ENCODE measurements at places on chromosomes 16 and 17. TPM values are rescaled to one million over a fixed set of nuclear protein-coding genes. Genes with fewer than 3 reads are reported as not detected.
A peak's percentile ranks its signal among the peaks of the same experiment; 100 is the strongest.

CDR2L gene
- 20.1 TPM for total RNA-seq

CCL23 gene
- total RNA-seq = not detected

PROCA1 gene
- total RNA-seq = 2.0 TPM

TLCD3B gene
- not detected for total RNA-seq

YBX2 gene
- total RNA-seq = 1.2 TPM

EPX gene
- not detected for total RNA-seq

FOXO3B gene
- total RNA-seq = 1.1 TPM

ERN2 gene
- total RNA-seq = not detected

TMED6 gene
- 0.38 TPM for total RNA-seq

PIRT gene
- not detected for total RNA-seq

OR4D1 gene
- total RNA-seq = not detected

OR3A3 gene
- total RNA-seq = not detected

GRCh38 chr17:12665263-12666210 is at the start of gene MYOCD:
TSS of gene MYOCD (plus strand) at chr17:12665890. CDS start at chr17:12666189, 299 bp downstream.
- DNase-seq = peak; percentile 80

DNA sequence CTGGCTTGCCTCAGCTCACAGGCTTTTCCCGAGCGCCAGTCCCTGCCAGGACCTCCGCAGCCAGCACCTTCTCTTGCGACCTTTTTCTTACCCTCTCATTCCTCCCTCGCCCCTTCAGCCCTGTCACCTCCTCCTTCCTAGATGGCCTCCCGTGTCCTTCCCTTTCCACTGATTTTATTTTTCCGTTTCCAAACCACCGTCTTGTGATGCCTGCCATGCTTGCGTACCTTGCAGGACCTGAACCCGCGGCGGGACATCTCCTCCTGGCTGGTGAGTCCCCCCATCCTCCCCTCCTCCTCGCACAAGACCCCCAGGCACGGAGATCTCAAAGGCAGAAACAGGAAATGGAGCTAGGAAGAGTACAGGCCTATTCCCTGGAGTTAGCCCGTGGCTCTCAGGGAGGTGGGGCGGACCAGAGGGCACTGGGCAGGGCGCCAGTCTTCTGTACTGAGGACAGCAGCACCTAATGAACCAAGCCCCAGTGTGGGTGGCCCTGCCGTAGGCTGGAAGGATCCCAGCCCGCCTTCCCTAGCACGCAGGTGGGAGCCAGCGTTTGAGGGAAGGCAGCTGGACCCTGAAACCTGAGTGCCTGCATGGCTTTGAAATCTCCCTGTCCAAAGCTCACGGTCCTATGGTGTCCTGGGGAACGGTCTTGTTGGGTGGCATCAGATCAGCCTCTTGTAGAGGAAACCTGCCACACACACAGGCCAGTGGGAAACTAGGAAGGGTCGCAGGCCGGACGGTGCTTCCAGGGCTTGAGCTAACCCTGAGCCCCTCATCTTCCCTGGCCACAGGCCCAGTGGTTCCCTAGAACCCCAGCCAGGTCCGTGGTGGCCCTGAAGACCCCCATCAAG is 612 bp downstream of the CISD3 start:
- peak; percentile 90 for DNase-seq

DNA sequence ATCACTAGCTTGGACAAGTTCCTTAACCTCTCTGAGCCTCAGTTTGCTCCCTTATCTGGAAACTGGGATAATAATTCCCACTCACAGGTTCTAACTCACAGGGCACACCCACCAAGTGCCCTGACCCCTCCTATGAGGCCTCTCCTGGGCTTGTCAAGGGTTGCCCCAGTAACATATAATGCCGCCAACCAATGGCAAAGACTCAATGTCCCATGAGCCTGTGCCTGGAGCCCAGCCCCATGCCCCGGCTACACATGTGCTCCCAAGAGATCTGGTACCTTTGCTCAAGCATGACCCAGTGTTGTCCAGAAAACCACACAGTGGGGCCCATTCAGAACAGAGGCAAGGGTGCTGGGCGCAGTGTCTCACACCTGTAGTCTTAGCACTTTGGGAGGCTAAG is 8.5 kb upstream of the FBXL19 start:
- no peak for DNase-seq

DNA sequence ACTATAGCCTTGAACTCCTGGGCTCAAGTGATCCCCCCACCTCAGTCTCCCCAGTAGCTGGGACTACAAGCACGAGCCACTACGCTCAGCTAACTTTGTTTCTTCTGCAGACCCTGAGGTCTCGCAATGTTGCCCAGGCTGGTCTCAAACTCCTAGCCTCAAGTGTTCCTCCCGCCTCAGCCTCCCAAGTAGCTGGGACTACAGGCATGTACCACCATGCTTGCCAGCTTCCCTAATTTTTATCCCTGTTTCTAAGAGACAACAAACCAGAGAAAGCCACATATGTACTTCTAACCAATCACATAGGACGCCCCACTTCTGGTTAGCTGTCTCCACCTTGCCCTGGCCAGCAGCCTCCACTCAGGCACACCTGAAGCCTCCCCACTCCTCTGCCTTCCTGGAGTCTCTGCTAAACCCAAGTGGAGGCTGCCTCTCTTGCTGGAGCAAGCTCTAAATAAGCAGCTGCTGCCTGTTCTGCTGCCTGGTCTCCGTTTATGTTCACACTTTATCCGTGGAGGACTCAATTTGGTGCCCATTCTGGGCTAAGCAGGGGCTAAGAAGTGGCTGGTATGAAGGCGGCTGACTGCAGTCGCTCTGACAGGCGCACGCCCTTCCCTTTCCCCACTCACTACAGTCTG is 24.7 kb downstream of the NSMCE1 start:
- DNase-seq = no peak

- DNase-seq = no peak
Measured at GRCh38 chr17:30095507-30096244, 20.9 kb upstream of the NSRP1 start.

- no peak for DNase-seq
Measured at GRCh38 chr17:82041144-82041814, 3.8 kb upstream of the DCXR start.

GRCh38 chr17:57956291-57957119 is 1.3 kb upstream of the CUEDC1 start:
- DNase-seq = no peak

DNA sequence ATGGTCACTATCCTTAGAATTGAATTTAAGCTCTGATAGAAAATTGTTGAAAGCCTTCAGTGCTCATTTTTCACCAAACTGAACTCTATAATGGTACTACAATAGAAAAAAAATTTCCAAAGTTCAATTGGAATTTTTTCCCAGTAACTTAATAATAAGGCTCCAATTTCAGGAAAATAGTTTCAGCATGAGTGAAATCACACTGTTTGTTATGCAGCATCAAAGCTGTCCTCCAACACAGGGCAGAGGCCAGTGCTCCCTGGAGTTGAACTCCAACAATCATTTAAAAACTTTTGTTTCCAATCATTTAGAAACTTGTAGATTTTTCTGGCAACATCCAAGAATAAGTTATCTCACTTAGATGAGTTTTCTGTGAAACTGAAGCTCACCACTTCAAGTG is 103.1 kb upstream of the HSBP1 start:
- no peak for DNase-seq

DNA sequence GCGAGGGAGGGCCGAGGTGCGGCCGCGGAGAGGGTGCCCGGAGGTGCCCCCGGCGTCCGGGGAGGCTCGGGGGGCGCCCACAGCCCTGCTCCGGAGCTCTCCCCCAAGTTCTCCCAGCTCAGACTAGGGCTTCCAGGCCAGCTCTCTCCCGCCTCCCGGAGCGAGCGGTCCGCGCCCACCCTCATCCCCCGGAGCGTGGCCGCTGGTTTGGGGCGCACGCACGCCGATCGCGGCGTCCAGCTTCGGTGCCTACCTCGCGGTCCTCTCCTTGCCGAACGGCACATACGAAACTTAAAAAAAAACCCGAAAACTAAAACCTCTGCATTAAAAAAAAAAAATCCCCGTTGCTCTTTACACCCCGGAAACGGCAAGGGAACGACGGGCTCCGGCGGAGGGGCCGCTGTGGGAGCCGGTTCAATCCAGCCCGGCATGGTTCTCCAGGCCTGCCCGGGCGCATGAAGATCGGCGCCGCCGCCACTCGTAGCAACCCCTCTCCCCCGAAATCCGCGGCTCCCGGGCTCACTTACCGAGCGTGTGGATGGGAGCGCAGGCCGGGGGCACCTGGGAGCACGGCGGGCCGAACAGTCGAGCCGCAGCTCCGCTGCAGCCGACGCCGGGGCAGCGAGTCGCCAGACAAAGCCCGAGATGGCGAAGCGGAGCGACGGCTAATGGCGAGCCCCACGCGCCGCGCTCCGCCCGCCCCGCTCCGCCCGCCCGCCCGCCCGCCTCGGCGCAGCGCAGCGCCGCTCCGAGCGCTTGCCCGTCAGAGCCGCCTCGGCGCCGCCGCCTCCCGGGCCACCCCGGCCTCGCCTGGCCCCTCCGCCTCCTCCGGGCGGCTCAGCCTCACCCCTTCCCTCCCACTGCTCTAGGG is 973 bp upstream of the UBTF start:
- DNase-seq = no peak

DNA sequence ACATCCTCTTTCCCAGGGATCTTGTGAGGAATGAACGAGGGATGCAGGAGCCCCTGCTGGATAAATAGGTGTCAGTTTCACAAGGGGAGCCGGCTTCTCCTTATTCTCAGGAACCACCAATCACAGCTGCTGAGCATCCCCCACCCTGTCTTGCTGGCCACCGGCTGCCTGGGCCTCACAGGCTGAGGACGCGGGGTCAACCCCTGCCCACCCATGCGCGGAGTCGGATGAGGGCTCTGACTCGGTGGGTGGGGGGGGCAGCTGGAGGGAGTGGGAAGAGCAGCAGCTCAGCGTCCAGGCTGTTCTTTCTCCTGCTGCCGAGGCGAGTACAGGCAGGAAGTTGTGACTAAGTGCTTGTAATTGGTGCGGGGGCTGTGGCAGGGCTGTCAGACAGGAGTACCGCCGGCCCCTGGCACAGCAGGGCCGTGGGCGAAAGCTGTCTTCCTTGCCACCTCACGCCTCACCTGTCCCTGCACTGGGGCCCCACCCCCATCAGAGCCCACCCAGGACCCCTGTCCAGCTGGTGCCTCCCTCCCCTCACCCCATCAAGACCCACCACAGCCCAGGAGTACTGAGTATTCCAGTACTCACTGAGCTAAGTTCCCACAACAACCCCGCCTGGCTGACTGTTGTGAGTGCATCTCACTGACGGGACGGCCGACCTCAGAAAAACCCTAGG is 11.0 kb upstream of the DPEP1 start:
- DNase-seq = no peak

GRCh38 chr16:83113317-83113716 is 486.5 kb downstream of the CDH13 start:
- no peak for DNase-seq

DNA sequence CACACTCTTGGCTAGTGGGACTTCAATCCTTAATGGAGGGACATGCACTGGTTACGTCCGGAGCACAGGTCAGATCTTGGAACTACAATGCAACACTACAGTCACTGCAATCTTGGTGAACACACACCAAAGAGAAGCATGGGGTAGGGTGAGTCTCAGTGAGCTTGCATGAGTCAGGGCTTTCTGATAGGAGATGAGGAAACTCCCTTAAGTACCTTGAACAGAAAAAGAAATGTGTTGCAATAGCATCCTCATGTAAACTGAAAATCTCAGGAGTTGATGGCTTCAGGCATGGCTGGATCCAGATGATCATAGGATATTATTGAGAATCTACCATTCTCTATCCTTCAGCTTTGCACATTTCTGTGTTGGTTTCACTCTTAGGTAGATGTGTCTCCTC is 54.1 kb downstream of the CES1 start:
- DNase-seq = no peak

GRCh38 chr16:80144191-80144590 is 396.6 kb upstream of the DYNLRB2 start:
- DNase-seq = no peak

- no peak for DNase-seq
Measured at GRCh38 chr16:30382111-30382881, at the start of gene SEPTIN1. TSS of gene SEPTIN1 (minus strand) at chr16:30382561. CDS start at chr16:30382542, 19 bp downstream.

DNA sequence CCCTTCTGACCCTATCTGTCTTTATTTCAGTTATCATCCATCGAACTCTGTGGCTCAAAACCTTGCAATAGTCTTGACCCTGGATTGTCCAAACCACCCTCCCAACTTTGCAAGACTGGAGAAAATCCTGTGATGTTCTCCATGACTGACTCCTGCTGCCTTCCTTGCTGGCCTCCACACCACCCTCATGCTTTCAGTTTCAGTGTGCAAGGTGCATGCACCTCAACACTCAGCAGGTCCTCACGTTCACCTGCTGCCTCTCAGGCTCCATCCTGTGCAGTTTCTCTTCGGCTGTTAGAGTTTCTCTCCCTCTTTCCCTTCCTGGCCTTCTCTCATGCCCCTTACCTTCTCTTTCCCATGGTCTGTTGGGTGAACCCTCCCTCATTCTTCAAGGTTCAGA is 59.4 kb upstream of the ASIC2 start:
- DNase-seq = no peak
